ENCODE measurements at places on chromosomes 11 and 22.

- no peak for DNase-seq
These were observed 48.0 kb upstream of the CARS1 start for GRCh38 chr11:3104961-3105790.

GRCh38 chr22:21951931-21952465 is 650 bp downstream of the PPM1F start:
- peak; percentile 49 for DNase-seq

DNA sequence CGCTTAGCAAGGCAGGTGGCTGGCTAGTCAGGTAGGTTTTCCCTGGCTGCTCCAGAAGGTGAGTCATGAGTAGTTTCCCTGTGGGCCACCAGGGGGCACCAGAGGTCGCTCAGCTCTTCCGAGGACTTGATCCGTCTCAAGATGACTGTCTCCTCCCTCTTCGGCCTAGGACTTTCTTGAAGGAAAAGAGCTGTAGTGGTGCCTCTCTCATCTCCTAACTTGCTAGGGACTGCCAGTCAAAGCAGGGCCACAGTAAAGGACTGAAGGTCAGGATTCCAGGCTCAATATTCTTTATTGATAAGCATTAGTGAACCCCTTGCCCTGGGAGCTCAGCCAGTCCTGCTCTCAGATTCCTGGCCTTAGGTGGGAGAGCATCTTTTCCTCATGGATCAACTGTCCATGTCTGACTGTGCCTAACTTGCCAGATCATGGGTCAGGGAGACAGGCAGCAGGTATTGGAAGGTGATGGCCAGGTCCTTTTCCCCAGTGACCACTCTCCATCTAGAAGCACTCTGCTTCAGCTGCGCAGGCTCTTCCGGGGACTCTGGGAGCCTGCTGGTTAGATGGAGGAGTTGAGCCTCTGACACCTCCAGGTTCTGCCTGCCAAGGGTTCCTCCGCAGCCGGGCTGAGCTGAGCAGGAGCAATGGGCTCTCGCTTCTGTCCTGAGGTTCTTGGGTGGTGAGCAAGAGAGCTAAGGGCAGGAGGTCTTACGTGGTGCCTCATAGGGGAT is 1.9 kb downstream of the POLD4 start:
- DNase-seq, result peak; percentile 72

GRCh38 chr11:66593303-66593635 is 284 bp downstream of the CCS start:
- DNase-seq, result no peak

DNA sequence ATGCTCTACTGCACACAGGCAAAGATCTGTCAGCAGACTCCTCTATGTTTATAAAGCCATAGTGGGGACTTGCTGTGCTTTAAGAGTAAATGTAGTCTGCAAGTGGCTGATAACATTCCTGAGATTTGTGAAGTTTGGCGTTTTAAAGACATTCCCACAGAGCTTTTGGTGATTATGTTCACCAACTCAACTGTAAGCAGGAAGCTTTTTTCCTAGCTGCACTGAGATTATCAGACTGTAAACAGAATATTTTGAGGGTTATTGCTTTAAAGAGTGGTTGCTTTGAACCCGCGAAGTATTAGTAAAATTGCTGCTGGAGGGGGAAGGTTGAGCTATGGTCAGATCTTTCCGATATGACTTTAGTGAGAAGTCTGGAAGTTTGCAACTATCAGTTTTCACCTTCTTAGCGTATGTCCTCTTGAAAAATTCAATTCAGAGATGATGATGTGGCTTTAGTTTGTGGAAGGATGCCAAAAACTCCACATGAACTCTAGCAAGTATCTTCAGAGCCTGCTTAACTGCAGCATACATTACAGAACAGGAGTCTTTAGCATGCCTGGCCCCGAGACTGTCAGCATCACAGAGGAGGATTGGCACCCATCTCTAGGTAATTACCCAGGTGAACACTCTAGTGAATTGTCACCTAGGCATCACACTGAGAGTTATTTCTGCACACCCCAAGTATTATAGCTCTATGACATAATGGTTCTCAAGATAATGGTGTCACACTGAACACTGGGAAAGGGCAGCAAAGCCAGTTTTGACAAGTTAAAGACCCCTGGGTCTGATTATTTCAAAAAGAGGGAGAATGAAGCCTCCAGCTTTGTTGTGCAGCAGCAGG is 89.9 kb downstream of the MTNR1B start:
- DNase-seq, result no peak

Measured in activated naive CD4-positive, alpha-beta T cell treated with anti-CD3 and anti-CD28 coated beads for 36 hours (primary cell).